ENCODE measurements at places on chromosomes 11 and 22.

DNA sequence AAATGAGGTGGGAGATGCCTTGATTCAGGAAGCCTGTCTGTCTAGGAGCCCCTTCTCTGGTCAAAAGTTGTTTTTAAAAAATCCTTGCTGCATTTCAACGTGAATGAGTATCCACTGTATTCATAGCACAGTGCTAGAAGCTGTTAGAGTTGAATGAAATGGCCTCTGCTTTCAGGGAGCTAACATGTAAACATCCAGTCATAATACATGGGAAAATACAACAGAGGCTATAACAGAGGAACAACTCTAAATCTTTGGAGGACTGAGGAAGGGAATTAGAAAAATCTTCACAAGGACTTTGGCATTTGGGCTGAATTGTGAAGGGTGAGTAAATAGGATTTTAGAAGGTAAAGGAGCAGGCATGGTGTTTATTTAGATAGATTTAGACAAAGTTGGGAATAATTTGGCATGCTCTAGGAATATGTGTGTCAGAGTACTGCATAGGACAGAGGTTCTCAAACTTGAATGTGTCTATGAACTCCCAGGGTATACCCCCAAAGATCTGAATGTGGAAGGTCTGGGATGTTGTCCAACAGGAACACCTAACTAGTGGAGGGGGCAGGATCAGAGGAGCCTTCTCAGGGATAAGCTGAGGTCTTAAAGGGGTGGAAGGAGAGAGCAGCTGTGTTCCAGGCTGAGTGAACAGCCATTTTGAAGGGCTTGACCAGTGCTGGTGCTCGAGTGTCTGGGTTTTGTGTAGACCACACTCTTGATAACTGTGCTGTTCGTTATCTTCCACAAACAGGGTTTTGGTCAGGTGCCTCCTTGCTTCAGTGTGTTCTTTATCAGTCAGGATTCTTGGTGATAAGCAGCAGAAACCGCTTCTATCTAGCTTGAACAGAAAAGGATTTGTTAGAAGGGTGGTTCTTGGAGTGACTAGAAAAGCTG lies 12.7 kb downstream of the SREBF2 start:
- DNase-seq, result no peak

- no peak for DNase-seq
Observed at GRCh38 chr11:43212279-43212678, 99.5 kb upstream of the API5 start.

DNA sequence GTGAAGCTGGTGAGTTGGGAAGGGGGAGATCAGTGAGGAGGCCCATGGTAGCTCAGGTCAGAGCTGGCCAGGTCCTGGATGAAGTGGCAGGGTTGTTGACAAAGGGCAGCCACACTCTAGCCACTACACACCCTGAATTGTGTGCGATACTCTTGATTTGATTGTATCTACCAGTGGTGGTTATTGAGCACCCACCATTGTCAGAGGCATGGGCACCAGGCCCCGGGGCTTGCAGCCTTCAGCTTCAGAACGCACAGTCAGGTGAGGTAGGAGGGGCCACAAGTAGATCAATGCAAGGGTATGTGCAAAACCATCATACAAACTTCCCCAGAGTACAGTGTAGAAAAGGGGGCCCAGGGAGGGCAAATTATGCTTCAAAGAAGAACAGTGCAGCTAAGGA lies 38.1 kb downstream of the MICAL2 start:
- DNase-seq, result no peak

DNA sequence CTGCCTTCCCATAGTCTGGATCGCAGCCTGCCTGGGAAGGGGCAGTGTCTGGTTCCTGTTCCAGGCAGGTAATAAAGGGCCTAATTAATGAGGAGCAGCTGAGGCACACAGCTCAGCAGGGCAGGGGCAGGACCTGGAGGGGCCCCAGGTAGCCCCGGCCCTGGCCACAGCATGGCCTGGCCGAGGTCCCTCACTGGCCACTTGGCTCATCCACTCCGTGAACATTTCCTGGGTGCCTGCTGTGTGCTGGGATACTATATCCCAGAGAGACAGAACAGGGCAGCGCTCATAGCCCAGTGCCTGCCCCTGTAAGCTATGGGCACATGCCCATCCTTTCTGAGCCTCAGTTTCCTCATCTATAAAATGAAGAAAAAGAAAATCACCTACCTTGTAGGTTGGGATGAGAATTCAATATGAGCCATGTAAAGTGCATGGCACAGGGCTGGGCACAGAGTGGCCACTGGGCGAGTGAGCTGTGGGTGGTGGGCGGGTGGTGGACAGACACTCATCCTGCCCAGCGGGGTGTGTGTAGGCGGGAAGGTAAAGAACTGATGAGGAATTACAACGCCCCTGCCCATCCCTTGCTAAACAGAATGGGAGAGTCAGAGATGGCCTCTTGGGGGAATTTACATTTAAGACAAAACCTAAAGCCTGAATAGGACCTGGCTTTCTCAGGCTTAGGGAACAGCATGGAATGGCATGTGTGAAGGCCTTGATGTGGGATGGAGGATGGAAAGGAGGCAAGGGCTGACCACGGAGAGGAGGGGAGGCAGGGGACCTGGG lies 9.2 kb downstream of the MYRF start:
- no peak for DNase-seq

DNA sequence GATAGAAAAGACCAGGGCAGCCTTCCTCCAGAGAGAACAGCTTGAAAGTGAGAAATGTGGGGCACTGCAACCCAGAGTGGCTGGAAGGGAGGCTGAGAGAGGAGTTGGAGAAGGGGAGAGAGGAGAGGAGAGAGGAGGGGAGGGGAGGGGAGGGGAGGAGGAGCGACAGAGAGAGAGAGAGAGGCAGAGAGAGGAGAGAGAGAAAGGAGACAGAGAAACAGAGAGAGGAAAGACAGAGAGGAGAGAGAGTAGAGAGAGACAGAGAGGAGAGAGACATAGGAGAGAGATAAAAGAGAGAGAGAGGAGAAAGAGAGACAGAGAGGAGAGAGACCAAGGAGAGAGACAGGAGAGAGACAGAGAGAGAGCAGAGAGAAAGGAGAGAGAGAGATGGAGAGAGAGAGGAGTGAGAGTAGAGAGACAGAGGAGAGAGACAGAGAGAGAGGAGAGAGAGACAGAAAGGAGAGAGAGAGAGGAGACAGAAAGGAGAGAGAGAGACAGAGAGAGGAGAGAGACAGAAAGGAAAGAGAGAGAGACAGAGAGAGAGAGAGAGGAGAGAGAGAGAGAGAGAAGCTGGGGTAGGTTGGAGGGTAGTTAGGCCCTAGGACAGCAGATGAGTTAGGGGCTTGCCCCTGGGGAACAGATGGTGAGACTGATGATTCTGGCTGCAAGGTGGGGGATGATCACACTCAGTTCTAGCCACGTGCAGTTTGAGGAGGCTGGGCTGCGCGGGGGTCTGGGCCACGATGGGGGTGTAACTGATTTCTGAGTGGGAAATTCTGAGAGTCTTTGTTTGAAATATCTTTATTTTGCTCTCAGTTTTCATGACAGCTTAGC lies 8.5 kb upstream of the SCYL1 start:
- DNase-seq, result no peak

DNA sequence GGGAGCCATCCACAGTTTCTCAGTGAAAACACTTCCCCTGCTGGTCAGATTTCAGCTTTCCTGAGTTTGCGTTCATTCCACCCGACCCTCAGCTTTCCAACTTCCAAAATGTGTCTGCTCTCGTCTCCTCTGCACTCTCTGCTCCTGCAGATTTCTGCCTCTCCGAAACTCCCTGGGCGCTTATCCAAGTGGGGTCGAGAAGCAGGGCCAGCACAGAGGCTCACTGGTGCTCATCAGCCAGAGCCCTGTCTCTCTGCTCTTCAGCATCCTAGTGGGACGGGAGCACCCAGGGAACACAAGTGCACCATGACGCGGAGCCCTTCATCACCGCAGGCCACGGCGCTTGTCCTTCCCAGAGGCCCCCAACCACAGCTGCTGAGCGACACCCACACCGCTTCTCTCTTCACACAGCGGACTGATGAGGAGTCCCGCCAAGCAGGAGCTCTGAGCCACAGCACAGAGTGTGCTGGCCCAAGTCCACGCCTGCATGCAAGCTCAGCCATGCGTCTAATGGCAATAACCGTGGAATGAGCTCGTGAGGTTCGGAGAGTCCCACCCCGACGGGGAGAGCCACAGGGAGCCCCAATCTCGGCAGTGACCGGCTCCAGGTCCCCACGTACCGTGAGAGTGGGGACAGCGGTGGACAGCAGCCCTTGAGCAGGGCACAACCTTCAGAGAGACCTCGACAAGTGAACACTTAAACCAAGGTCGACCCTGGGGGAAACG lies 27.9 kb upstream of the MOB2 start:
- DNase-seq, result no peak

GRCh38 chr11:16191212-16191867 lies 165.0 kb downstream of the SOX6 start:
- no peak for DNase-seq

DNA sequence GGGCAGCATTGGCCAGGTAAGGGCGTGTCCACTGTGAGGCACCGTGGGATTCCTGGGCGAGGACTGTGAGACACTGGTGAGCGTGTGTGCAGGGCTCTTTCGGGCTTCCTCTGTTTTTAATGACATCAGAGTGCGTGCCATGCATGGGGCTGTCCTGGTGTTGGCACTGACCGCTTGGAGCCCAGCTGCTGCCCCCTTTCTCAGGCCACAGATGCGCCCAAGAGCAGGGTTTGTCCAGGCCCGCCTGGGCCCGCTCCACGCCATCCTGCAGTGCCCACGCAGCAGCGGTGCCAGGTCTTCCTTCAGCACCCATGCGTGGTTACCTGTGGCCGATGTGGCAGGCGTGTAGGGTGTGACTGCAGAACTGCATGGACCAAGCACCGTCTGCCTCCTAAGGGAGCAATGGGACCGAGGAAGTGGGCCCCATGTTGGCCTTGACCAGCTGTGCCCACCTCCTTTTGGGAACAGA lies 72.3 kb upstream of the SEPTIN5 start:
- no peak for DNase-seq

DNA sequence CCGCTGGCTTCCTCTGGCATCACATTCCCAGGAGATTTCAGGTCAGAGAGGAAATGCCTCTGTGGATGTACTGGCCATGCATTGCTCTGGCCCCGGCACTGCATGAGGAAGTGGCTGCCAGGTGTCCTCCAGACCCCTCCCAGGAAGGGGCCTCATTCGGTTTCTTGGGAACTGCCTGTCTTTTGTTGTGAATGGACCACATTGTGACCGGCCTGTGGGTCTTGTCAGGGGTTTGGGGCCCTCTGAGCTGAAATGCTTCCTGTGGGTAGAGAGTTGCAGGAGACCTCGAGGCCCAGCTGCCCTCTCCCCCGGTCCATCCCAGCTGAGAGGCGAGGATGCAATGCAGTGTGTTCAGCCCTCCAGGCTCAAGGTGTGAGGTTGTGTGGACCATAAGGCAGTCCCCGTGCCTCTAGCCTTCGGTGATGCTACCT lies 18.8 kb upstream of the ST3GAL4 start:
- DNase-seq, result no peak

GRCh38 chr22:28951969-28952521 lies 68.7 kb downstream of the ZNRF3 start:
- no peak for DNase-seq

GRCh38 chr11:23166376-23166775 lies 306.1 kb upstream of the CCDC179 start:
- DNase-seq, result no peak

GRCh38 chr11:15557457-15558230 lies 442.9 kb downstream of the INSC start:
- DNase-seq, result no peak

DNA sequence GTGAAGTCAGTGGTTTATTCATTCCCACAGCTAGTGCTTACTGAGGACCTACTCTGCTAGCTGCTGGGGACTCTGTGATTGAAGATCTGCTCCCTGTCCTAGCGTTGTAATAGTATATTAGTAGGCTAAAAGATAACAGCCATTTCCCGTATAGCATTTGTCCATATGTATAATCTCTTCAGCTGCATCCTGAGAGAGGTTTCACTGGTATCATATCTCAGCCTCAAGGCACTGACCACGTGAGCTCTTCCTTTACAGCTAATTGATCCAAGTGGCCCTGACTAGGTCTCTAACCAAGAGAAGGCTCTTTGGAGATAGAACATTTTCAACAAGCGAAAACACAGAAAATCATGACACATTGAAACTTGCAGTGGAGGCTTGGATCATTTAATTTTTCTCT lies 110.2 kb downstream of the APIP start:
- no peak for DNase-seq

GRCh38 chr22:23251445-23252093 lies 71.3 kb downstream of the BCR start:
- DNase-seq, result no peak

- no peak for DNase-seq
Observed at GRCh38 chr11:352456-353031, 16.8 kb upstream of the B4GALNT4 start.

GRCh38 chr11:9901943-9902342 lies 238.1 kb downstream of the SWAP70 start:
- no peak for DNase-seq

DNA sequence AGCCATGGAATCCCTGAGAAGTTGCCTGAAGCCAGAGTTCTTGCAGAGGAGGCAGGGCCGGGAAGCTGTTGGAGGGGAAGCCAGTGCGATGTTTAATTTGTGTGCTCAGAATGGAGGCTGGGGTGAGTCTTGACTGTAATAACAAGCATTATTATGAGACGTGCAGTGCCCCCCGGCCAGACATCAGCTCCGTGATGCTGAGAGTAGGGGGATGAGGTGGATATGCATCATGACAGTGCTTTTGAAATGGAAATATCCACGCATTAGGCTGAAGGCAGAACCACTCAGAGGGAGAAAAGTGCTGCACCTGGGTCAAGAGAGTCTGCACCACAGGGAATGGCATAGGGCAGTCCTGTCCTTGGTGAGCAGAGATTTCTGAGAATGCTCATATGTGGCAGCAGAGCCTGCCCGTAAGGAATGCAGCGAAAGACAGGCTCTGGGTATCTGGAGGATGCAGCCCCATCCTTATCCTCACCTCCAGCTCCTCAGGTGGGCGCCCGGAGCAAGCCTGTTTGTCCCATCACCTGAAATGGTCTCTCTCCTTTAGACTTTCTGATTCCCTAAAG lies 37.6 kb upstream of the SEZ6L start:
- no peak for DNase-seq

- peak; percentile 88 for DNase-seq
Observed at GRCh38 chr11:12248330-12248729, 129.0 kb upstream of the PARVA start.

- no peak for DNase-seq
Observed at GRCh38 chr11:71240865-71241691, 11.3 kb downstream of the SHANK2 start.

- DNase-seq, result no peak
Observed at GRCh38 chr11:93733474-93733873, 7.8 kb downstream of the TAF1D start.

- DNase-seq, result no peak
Observed at GRCh38 chr11:112265659-112266409, 5.2 kb upstream of the PLET1 start.

GRCh38 chr11:124101737-124102136 lies 13.5 kb upstream of the VWA5A start:
- no peak for DNase-seq

- DNase-seq, result no peak
Observed at GRCh38 chr11:7582338-7582985, 68.7 kb downstream of the PPFIBP2 start.

GRCh38 chr11:68090706-68091105 lies 30.5 kb downstream of the CHKA start:
- no peak for DNase-seq

Measured in NCI-H1092 (cell line).